Germinal center (tissue), 1 donor: ENCODE measurements at places on chromosomes 5 and 9.

DNA sequence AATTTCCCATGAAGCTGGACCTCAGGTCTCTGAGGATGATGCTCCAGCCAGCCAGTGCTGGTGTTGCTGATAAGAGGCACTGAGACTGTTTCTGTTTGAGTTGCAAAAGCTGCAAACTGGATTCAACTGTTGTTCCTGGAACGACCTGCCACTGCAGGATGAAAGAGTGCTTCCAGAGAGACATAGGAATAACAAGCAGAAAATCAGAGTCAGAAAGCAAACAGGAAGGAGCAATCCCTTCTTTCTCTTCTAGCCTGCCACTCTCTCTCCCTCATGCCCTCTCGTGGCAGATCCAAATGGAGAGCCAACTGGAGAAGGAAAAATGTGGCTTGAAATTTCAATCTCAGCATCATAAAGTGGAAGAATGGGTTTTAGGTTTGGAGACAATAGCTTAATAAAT lies 110.4 kb downstream of the STARD4 start:
- DNase-seq, result no peak

GRCh38 chr9:24672336-24672735 lies 126.6 kb upstream of the IZUMO3 start:
- no peak for DNase-seq

DNA sequence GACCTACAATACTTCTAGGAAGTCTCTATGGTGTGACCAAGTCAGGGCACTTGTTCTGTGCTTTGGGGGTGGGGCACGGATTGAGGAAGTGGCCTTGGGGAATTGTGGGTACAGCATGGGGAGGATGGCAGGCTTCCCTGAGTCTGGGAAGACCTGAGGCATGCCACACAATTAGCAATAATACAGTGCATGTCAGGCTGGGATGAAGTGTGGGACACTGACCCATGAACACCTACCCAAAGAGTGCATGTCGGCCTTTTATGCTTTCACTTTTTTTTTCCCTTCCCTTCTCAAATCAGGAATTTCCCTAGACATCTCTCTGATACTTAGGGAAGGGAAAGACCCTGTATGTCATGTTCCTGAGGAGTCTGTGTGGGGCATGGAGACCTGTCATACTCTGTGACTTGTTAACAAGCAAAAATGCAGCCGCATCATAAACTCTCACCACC lies 146.4 kb downstream of the PALM2AKAP2 start:
- DNase-seq, result no peak

GRCh38 chr9:115877852-115878438 lies 275.6 kb upstream of the PAPPA start:
- no peak for DNase-seq

GRCh38 chr9:78622126-78622525 lies 325.2 kb downstream of the PSAT1 start:
- DNase-seq, result no peak

GRCh38 chr5:111235635-111236034 lies 11.5 kb downstream of the CAMK4 start:
- DNase-seq, result no peak

DNA sequence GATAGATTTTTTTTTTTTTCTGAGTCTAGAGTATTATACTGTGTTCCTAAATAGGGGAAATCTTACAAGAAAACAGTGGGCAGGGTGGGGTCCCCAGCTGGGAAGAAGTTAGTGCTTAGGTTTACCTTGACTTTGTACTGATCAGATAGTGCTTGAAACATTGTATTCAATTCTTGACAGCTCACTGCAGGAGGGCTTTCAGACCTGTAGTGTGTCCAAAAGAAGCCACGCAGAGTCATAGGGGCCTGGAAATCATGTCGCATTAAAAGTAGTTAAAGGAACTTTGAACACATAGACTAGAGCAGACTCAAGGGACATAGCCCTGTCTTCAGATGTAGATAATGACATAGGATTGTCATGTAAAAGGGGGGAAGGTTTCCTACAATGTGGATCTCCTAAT lies 215.4 kb upstream of the NR4A3 start:
- no peak for DNase-seq

GRCh38 chr5:169934990-169935389 lies 45.3 kb downstream of the INSYN2B start:
- no peak for DNase-seq

DNA sequence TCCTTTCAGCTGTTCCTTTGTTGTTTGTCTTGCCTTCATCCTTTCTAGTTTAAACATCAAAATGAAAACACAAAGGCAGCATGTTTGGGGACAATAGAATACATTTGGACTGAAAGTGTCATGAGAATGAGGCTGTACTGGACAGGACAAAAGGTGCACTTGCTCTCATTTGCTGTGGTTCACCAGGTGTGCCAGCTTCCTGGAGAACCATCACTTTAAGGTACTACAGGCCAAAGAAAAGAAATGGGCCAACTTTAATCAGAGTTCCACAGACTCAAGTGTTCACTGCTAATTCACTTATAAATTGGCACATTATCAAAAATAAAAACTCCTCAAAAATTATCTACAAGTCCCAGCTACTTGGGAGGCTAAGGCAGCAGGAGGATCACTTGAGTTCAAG lies 53.8 kb downstream of the ABHD17B start:
- DNase-seq, result no peak

GRCh38 chr9:101462558-101462957 lies 27.0 kb upstream of the ALDOB start:
- DNase-seq, result no peak

DNA sequence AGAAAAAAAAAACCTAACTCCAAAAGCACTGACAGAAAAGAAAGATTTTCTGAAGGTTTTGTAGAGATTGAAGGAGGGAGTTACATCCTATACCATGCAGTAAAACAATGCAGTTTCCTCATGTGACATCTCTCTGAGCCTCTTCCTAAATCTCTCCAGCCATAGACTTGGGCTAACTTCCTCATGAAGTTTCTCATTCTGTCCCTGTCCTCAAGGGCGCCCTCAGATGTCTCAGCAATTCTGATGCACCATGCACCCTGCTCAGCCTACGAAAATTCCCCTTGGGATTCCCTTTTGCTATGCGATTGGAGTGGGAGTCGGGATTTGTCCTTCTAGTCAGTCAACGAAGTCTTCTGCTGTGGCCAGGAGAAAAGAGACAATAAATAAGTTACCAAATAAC lies 68.9 kb downstream of the FAT2 start:
- DNase-seq, result no peak

DNA sequence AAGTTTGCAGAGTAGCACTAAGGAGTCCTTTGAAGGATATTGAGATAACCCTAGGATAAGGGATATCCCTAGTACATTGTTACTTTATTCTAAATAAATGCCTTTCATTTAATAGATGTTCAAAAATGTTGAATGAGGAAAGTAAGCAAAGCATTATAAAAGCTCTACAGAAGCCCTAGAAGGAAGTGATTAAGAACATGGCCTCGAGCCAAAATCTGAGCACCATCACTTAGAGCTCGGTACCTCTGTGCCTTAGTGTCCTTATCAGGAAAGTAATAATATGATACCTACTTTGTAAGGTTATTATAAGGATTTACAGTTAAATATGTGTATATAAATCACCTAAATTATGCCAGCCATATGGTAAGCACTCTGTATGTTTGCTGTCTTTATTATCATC lies 242.6 kb downstream of the KIAA0825 start:
- no peak for DNase-seq

- no peak for DNase-seq
These were observed 680.8 kb upstream of the SEMA6A start for GRCh38 chr5:117255211-117256027.

GRCh38 chr5:170482511-170482910 lies 21.3 kb upstream of the KCNIP1 start:
- DNase-seq, result no peak

DNA sequence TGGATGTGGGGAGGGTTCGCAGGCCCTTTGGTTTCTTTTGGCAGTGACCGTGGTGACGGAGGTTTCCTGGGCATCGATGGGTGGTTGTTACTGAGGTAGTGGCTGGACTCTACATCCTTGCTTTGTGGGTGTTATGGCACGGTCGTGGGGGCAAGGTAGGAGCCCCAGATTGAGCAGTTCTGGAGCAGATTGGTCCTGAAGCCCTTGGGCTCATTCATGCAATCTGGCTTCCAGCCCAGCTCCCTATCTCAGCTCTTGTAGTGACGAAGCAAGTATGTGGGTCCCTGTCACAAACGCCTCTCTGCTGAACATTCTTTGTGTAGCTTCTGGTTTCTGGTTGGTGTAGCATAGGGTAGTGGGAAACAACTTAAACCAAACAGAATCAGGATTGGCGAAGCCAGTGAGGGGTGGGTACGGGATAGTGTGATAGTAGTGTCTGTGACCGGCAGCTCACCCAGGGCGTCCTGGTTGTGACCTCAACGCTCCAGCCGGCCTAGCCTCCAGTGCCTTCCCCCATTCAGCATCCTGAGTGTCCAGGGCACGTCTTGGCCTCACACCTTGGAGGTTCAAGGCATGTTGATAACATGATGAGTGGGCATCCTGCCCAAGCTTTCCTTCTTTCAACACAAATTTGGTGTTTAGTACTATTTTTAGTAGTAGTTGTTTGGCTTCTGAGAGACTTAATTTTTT lies 2.9 kb downstream of the NDUFS6 start:
- no peak for DNase-seq

GRCh38 chr9:15524845-15525455 lies 14.2 kb upstream of the PSIP1 start:
- DNase-seq, result no peak

DNA sequence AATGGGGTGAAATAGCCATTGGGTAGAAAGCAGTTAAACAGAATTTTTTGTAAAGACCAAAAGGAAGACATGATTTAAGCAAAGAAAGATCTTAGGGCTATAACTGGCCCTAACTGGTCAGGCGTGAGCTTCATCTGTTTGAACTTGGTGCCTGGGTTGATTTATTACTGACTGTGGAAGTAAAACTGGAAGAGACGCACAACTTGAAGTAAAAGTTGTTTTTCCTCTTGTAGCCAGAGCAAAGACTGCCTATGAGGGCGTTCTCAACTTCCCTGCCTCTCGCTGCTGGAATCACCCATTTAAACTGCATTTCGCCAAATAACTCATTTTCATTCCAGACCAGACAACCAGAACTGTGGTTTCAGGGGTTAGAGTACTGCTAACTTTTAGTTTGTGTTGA lies 1.5 kb downstream of the THBS4 start:
- no peak for DNase-seq

DNA sequence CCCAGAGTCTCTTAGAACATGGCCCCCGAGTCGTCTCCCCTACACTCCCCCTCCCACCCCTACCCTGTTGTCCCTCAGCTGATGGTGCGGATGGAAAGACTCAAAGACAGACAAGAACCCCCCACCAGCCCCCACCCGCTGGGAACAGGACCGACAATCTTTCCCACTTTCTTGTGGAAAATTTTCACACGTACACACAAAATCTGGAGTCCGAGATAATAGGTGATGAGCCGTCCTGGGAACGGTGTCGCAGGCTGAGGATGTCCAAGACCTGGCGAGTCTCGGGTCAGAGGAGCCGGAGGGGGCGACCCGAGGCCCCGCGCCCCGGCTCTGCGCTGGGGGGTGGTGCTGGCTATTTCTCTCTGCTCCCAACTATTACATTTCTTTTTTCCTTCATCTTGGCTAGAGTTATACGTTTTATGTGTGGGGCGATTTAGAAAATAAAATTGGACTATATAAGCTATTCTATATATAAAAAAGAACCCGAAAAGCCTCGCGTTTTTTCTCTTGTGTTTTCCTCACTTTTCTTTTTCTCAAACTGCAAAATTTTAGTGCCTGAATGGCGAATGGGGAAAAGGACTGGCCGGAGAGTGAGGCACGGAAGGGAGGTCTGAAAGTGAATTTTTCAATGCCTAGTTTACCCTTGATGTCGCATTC lies 188.8 kb downstream of the MEF2C start:
- DNase-seq, result no peak

GRCh38 chr5:10743951-10744350 lies 17.1 kb downstream of the DAP start:
- no peak for DNase-seq
